Stimulated activated naive CD4-positive, alpha-beta T cell treated with Interleukin-2 at 50 U/mL for 16 hours (primary cell): ENCODE measurements at places on chromosomes 5 and 9.

DNA sequence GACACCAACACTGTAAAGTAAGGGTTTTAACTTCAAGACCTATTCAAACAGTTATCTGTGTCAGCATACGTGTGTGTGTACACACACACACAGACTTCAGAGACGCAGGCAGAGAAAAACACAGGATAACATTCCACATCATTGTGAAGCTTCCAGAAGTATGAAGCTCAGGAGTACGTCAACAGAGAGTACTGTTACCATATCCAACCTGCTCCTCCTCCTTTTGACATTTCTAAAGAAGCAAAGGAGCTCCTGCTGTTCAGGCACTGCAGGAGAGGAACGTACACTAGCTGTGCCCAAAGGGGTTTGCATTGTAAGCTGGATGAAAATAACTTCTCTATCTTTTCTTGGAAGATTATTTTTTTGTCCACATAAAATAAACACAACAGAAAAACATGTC is 180.7 kb downstream of the MEF2C start:
- no peak for DNase-seq

GRCh38 chr5:9157811-9158210 is 388.1 kb downstream of the SEMA5A start:
- DNase-seq: no peak

DNA sequence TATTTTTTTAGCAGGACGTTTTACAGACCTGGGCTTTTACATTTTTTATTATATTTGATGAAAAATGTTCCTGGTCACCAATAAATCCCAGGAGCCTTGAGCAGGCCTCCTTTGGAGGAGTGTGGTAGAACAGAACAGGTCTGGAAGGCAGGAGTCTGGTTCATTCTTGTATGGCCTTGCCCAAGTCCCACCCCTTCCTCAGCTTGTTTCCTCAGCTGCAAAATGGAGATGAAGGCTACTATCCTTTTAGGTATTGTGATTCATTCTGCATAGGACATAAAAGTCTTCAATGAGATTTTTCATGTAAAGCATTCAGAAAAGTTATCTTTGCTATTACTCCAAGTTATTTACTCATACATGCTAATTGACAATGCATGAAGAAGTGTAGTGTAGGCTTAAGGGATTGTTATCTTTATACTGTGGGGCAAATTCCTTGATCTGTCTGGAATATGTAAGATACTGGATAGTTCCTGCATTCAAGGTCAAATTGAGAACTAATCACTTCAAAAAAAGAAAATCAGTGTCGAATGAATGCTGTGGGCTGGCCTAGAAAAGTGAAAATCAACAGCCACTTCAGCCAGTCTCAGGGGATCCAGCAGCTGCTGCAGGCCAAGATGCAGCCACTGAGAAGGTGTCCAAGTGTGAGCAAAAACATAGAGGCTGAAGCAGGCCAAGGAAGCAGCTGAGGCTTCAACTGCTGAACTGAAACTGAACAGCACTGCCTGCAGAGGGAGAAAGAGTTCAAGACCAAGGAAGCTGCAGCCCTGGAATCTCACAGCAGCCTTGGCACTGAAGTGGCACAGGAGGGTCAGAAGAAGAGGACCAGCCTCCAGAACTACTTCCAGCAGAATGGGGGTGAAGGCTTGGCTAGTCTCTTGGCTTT is 15.5 kb upstream of the SLC36A3 start:
- DNase-seq: no peak

- no peak for DNase-seq
These were observed 360.2 kb upstream of the GRIA1 start for GRCh38 chr5:153130296-153130695.

DNA sequence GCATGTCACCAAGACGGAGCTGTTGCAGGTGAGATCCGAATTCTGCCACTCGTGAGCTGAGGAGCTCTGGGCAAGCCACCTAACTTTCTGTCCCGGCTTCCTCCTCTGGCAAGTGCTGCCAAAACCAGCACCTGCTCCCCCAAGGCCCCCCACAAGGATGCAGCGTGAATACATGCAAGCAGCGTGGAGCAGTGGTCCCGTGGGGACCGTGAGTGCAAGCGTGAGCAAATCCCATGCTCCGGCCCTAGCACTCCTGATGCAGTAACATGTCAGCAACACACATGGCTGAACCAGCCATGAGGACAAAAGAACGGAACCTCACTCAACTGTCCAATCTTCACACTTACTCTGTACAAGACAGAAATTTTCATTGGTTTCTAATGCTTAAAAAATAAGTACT is 31.0 kb downstream of the NSUN2 start:
- DNase-seq: no peak

GRCh38 chr5:178849316-178849715 is 10.4 kb upstream of the ZNF354B start:
- DNase-seq: no peak

GRCh38 chr9:74333384-74334032 is 163.6 kb upstream of the RORB start:
- DNase-seq: no peak
